ENCODE measurements at places on chromosomes 6 and 20. TPM values are rescaled to one million over a fixed set of nuclear protein-coding genes. Genes with fewer than 3 reads are reported as not detected.
A peak's percentile ranks its signal among the peaks of the same experiment; 100 is the strongest.

Gene BMP6
- 2.3 TPM for total RNA-seq

Gene CDC5L
- 29.7 TPM for total RNA-seq

- DNase-seq = no peak
Observed at GRCh38 chr6:168278904-168279303, 40.7 kb downstream of the DACT2 start.

DNA sequence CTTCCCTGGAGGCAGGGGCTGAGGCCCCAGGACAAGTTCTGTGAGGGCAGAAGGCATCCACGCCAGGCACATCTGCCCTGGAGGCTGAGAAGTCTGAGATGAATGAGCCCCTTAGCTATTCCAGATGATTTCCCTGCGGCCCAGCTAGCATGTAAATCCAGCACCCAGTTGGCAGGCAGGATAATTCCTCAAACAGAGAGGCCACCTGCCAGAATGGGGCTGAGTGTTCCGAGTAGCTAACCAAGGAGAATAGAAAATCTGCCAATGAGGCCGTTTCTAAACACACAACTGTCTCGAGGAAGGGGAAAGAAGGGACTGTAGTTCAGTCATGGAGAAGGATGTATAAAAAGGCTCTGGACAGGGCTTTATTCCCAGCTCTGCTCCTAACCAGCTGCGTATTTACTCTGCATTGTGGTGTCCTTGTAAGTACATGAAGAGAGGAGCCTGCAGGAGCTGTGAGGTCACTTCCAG is 211.4 kb upstream of the CDYL start:
- DNase-seq = no peak

DNA sequence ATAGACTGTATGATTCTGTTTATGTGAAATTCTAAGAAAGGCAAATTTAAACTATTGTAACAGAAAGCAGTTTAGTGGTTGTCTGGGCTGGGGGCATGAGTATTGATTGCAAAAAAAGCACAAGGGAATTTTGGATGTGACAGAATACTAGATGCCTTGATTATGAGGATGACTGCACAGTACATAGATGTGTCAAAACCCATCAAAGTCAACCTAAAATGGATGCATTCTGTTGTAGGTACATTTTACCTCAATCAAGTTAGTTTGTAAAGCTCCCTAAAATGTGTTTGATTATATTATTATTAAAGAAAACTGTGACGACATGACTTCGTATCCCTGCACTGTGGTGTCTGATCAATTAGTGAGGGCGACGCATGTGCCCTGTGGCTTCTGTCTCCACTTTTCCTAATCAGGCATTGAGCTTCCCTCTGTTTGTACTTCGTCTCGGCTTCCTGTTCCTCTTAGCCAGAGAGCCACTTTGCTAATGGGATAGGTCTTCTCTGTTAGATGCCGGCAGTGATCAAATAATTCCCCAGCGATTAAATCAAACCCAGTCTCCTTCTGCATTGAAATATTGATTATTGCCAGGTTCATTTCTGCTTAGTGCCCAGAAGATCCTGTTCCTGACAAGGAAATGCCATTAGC is 118.3 kb upstream of the GGTLC1 start:
- DNase-seq = no peak

- DNase-seq = peak; percentile 17
Observed at GRCh38 chr6:19446570-19446969, 390.6 kb upstream of the ID4 start.

DNA sequence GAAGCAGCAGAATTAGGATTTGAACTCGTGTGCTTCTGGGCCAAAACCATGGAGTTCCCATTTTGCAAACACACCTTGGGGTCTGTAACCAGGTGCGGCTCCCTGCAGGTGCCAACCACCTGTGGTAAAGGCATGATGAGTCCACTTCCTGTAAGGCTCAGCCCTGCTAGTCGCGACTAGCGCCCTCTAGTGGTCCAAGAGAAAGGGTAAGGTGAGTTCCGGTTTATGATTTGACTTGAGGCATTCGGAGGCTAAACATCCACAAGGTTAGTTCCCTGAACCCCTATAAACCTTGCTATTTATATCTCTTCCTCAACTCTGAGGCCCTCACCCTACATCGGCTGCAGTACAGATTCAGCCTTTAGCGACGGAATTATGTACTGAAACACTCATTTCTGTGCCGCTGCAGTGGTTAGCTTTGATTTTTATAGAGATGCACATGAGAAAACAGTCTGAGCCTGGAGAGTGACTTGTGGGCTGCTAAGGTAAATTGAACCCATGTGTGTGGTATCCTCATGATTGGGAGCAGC is 173.4 kb downstream of the PLCB1 start:
- DNase-seq = no peak

DNA sequence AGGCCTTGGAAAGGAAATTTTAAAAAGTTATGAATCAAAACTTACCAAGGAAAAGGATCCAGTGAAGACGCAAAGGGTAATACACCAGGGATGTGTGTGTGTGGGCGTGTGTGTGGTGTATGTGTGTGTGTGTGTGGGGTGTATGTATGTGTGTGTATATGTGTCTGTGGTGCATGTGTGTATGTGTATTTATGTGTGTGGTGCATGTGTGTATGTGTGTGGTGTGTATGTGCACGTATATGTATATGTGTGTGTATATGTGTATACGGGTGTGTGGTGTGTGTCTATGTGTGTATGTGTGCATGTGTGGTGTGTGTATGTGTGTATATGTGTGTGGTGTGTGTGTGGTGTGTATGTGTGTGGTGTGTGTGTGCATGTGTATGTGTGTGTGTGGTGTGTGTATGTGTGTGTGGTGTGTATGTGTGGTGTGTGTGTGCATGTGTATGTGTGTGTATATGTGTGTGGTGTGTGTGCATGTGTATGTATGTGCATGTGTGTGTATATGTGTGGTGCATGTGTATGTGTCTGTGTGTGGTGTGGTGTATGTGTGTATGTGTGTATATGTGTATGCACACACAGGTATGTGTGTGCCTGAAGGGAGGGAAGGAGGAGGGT is 176.1 kb upstream of the SUPT3H start:
- DNase-seq = no peak

Gene ZBTB12
- 2.6 TPM for total RNA-seq

Gene CCN5
- not detected for total RNA-seq
